ENCODE measurements at places on chromosomes 5 and 9.

DNA sequence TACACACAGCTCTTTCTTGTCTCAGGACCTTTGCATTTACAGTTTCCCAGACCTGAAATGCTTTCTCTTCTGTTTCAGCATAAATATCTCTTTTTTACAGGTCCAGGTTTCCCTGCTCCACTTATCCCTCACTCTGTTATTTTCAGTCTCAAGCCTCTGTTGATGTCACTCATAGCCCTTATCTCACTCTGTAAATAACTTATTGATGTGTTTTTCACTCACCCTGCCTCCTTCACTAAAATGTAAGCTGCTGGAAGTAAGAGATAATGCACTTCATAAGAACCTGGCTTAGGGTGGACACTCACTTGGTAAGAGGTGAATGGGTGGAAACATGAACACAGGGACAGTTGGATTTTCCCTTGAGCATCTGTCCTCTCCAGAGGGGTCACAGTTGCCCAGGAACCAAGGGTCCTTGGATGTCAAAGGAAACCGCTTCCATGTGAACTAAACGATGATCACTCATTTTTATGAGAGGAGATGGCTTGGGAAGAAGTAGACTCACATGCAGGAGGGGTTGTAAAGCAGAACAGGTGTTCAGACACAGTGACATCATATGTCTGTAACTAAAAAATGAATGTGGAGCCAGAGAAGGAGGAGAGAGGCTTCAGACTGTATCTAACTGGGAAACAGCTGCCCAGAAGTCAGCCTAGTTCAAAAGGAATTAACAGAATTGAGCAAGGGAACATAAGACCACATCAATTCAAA lies 5.5 kb upstream of the HTR4 start:
- no peak for DNase-seq

- no peak for DNase-seq
These were observed 63.5 kb upstream of the PHYKPL start for GRCh38 chr5:178296066-178296465.

- no peak for DNase-seq
These were observed 39.5 kb downstream of the RASGEF1C start for GRCh38 chr5:180169248-180170105.

- DNase-seq, result no peak
These were observed 191.1 kb downstream of the OLFM1 start for GRCh38 chr9:135278586-135278985.

- DNase-seq, result no peak
These were observed 16.0 kb downstream of the ZNF462 start for GRCh38 chr9:106878934-106879333.

- no peak for DNase-seq
These were observed 163.7 kb downstream of the ROR2 start for GRCh38 chr9:91786132-91786896.

GRCh38 chr5:78659114-78659513 lies 10.5 kb upstream of the LHFPL2 start:
- DNase-seq, result no peak

GRCh38 chr5:157602505-157602904 lies 26.9 kb upstream of the ADAM19 start:
- no peak for DNase-seq

DNA sequence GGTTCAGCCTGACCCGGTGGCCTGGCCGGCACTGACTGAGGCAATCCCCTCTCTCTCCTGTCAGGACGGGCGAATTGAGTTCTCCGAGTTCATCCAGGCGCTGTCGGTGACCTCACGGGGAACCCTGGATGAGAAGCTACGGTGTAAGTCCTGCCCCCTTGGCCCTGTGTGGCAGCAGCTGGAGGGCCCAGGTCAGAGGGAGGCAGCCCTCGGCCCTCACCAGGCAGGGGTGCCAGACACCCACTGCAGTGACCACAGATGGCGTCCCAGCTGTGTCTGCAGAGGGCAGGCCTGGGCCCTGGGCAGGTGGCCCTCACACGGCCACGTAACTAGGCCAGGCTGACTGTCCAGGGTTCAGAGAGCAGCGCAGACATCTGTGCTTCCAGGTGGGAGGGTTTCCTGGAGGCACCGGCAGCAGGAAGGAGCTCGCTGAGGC lies 45.9 kb upstream of the HMCN2 start:
- no peak for DNase-seq

DNA sequence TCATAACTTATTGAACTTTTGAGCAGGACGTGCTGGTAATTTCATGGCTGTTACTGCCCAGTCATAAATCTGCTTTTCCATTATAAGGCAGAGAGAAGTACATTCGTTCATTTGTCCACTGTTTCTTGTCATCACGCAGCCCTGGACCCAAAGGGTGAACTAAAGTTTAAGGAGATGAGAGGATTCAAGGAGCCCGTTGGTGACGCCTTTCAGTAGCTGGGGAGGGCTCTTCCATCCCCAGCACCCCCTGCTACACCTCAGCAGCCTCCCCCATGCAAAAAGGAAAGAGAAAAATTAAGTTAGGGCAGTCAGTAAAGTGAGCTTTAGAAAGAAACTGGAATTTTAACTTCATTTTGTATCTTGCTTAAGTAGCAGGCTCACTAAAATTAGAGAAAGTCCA lies 2.9 kb downstream of the FOXE1 start:
- DNase-seq, result no peak

GRCh38 chr9:130482463-130482862 lies 37.7 kb downstream of the ASS1 start:
- no peak for DNase-seq

DNA sequence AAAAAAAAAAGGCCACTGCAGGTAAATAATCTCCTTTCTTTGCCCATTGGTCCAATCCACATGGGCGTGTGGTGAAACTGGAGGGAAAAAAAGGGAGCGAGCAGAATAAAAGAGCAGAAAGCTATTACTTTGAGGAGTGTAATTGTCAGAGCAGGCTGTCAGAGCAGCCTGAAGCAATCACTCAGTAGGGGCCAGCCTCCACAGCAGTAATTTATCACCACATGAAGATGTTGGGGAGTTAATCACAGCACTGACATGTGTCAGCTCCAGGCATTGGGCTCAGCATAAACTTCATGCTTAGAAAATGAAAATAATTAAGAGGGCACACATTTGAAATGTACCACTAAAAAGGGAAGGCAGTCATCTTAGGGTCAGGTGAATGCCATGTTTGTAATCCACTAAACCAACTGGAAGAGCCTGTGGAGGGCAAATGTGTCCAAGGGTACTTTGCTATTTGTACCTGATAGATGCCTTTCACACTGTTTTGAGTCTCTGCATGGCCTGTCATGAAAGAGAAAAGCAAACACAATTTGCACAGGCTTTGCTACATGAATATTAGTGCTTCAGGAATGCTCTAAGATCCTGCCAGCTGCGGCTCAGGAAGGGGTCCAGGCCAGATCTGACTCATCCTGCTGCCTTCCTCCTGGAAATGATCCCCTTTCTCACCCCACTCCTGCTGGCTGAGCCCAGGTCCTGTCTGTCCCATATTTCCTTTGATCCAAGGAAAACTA lies 2.9 kb upstream of the PTGER4 start:
- DNase-seq, result no peak

GRCh38 chr9:91001146-91001611 lies 199.6 kb downstream of the SYK start:
- no peak for DNase-seq

GRCh38 chr9:37029776-37030610 lies 4.1 kb downstream of the PAX5 start:
- DNase-seq, result no peak

DNA sequence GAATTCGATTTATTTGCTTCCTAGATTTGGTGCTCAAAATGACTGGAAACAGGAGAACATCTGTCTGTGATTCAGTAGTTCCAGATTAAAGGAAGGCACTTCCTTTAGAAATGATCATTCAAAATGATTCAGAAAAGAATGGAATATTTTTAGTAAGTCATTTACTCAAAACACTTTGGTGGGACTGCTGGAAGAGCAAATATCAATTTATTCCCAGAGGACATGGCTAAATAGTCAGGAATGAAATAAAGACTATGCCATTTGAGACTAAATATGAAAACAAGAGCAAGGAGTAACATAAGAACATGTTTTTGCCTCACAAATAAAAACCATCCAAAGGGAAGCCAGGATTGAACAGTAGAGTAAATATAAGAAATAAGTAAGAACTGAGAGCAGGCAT lies 138.6 kb upstream of the RASA1 start:
- no peak for DNase-seq

DNA sequence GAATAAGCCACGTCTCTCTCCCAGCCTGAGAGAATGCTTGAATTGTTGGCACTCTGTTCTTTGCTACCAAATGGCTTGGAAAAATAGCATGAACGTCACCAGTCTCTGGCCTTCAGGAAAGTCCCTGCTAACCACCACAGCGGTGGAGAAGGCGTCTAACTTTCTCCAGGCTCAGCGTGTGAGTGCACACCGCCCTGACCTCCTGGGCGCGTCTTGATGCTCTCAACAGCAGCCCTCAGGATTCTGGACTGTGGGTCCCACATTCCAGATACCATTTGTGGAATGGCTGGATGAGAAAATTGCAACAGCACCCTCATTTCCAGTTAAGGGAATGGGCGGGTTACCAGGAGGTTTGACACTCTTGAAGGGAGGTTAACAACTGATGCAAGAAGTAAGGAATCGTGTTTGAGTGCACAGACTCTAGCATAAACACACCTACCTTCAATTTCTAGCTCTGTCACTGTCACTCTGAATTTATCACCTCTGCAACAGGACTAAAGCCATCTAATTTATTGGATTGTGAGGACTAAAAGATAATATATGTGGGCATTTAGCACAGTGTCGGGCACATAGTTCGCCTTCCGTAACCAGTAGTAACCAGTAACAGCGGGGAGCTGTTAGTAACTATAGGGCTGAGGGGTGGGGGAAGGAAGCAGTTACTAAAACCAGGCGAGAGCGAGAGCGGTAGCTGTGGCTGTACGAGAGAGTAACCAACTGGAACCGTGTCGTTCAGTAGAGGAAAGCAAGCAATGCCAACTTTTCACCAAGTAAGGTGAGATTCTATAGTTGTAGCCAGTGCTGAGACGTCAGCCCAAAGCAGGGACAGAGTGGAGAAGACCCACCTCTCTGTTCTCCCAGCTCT lies 807 bp upstream of the PLGRKT start:
- DNase-seq, result no peak

- no peak for DNase-seq
These were observed 1.3 kb downstream of the MED10 start for GRCh38 chr5:6376974-6377520.

- DNase-seq, result no peak
These were observed 25.8 kb downstream of the SH3PXD2B start for GRCh38 chr5:172428224-172429166.

- no peak for DNase-seq
These were observed 12.4 kb downstream of the AP3S1 start for GRCh38 chr5:115854139-115854538.

DNA sequence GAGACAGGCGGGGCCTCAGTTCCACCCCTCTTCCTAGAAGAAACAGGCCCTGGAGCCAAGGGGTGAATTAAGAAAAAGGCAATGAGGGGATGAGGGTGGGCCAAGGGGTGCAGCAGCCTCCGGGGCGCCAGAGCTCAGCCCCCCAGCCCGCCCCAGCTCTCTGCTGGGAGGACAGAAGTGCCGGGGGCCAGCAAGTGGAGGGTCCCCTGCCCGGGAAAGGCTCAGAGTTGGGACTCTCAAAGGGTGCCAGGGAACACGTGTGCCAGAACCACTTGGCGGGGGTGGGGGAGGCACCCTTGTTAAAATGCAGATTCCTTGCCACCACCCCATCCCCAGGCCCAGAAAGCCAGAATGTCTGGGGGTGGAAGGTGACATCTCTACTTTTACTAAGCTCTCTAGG lies 67.6 kb upstream of the BARHL1 start:
- no peak for DNase-seq

DNA sequence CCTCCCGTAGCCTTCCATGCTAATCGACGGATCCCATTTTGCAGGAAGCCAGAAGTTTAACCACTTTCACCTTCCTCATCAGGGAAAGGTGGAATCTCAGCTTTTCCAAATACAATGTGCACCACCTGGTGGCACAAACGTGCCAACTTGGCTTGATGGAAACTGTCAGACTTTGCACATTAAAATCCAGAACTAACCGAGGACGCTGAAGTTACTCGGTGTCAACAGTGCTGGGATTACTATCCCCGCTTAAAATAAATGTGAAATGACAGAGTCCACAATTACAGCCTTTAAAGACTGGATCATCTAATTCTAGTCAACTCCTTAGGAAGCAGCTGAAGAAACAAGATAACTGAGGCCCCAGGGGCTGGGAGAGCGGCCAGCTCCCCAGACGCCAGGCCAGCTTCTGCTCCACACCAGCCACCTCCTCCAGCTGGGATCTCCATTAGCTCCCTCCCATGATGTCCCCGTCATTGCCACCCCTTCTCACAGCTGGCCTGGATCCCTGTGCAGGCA lies 50.1 kb upstream of the RETREG1 start:
- no peak for DNase-seq

DNA sequence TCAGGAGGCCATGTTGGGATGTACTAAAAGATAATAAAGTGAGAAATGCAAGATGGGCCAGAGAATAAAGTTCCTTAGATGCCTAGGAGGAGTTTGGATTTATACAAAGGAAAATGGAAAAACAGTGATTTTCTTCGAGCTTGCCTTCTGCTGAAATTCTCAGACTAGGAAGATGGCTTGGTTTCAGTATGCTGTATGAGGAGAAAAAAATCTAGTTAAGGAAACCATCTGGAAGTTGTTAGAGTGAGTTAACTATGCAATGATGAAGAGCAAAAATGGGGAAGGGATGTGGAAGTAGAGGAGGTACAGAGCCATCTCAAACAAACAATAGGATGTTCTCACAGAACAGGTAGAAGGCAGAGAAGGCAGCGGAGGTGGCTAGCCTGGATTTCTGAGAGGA lies 162.9 kb upstream of the FTMT start:
- DNase-seq, result no peak

- no peak for DNase-seq
These were observed 186.2 kb downstream of the PLK2 start for GRCh38 chr5:58273711-58274110.

DNA sequence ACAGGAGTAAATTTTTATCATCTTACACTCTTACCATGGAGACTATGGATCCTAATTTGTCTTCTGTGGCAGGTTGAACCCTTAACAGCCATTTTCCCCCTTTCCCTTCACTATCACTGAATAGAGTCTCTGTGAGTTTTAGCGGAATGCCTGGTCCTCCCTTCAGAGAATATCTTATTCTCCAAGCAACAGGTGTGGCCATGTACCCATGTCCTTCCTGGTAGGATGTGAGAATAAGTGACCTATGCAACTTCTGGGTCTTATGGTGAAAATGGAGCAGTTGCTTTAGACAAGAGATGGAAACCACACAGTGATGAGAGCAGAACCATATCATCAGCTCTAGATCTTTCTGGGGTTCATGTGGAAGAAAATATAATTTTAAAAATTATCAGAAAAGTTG lies 312.6 kb downstream of the MCTP1 start:
- DNase-seq, result no peak
